Activated CD4-positive, alpha-beta T cell treated with anti-CD3 and anti-CD28 coated beads, Interleukin-2, amount 50 U/mL, for 16 hours (primary cell): ENCODE measurements at places on chromosomes 11 and 22.

- no peak for DNase-seq
These were observed 33.5 kb downstream of the LIF start for GRCh38 chr22:30212996-30213441.

- DNase-seq, result no peak
These were observed 82.6 kb downstream of the MICAL2 start for GRCh38 chr11:12192794-12193514.

DNA sequence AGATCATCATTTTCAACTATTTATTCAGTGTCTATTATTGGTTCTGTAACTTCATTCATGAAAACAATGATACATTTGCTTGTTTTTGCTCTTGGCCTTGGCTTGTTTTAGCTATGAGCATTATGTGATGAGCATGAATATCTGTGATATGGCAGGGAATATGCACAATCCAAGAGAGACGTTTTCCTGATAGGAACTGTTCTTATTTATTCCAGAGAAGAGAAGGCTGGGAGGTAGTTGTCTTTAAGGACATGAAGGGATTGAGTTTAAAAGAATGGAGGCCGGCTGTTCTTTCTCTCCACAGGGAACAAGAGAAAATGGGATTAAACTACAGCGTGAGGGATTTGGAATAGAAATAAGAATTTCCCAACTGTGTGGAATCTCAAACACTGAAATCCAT lies 30.3 kb downstream of the BLID start:
- no peak for DNase-seq

GRCh38 chr11:70487756-70488155 lies 89.4 kb downstream of the CTTN start:
- DNase-seq, result no peak

DNA sequence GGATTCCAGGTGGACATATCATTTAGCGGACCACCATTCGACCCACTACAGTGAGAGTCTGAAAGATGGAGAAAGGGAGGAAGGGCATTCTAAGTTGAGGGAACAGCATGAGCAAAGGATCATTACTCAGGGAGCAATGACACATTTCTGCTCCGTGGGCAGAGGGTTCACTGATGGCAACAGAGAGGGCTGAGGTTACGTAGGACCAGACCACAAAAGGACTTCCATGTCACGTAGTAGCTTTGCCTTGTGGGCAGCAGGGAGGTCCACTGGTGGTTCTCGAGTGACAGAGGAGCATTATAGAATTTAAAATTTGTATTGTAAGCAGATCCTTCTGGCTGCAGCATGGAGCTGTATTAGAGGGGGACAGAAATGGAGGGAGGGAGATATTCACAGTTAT lies 109.7 kb upstream of the NAV2 start:
- no peak for DNase-seq

- no peak for DNase-seq
These were observed 44.9 kb downstream of the MACROD1 start for GRCh38 chr11:64120951-64121569.

- no peak for DNase-seq
These were observed 1.4 kb downstream of the SIGIRR start for GRCh38 chr11:413120-414081.

DNA sequence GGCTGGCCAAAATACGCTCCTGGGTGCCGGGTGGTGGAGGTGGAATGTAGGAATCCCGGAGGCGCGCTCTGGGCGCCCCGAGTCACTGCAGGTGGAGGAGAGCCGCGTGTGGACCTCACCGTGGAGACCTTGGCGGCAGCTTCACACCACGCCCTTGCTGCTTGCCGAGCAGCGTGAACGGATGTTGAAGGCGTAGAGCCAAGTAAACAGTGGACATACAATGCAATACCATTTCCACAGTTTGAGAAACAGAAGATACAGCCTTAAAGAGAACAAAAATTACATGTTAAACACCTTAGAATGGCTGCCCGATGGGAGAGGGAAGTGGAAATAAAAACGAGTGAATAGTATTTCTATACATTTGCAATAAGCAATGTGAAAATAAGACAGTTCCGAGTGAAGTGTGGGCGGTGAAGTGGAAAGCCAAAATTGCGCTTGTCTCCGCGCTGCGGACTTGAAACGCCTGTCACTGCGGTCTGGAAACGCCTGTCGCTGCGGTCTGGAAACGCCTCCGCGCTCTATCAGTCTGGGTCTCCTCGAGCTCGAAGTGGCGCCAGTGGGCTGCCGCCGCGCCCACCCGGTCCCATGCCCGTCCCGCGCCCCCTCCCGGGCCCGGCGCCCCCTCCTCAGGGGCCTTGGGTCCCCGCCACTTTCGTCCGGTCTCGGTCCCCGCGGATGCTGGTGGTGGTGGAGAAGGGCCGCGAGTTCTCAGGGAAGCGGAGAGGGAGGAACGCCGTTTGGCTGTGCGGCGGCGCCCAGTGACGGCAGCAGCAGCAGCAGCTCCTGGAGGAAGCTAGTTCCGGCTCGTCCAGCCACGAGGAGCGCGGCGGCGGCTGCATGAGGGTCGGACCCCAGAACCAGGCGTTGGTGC lies 1.6 kb downstream of the NCR3LG1 start:
- peak; percentile 26 for DNase-seq

DNA sequence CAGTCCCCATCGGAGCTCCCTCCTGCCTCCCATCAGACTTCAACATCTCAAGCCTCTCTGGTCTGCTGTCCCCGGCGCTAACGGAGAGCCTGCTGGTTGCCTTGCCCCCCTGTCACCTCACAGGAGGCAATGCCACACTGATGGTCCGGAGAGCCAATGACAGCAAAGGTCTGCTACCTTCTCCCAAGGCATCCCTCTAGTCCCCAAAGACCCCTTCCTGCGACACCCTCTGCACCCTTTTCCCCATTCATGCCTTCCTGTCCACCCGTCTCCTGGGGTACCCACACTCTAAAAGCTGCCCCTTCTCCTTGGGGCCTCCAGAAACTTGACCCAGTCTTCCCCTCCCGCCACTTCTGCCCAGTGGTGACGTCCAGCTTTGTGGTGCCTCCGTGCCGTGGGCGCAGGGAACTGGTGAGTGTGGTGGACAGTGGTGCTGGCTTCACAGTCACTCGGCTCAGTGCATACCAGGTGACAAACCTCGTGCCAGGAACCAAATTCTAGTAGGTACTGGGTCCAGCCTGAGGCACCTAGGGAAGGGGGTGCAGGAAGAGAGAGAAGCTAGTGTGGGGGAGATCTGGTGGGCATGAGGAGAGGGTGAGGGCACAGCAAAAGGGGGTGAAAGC lies 860 bp downstream of the UPK2 start:
- DNase-seq, result no peak

DNA sequence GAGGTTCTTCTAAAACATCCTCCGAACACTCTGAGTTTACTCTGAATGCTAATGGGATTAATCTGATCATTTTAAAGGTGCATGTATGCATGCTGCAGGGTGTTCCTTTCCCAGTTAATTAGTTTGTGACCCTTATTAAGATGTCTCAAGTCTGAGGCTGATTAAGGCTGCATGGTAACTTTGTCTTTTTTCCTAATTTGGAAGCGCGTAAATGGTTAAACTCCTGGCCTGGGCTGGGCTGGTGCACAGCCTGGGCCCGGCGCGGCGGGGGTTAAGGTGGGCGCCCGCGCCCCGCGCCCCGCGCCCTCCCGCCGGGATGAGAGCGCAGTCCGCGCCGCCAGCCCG lies 539.7 kb downstream of the NTM start:
- no peak for DNase-seq

- no peak for DNase-seq
These were observed 462.5 kb upstream of the ARHGAP42 start for GRCh38 chr11:100224541-100225034.

DNA sequence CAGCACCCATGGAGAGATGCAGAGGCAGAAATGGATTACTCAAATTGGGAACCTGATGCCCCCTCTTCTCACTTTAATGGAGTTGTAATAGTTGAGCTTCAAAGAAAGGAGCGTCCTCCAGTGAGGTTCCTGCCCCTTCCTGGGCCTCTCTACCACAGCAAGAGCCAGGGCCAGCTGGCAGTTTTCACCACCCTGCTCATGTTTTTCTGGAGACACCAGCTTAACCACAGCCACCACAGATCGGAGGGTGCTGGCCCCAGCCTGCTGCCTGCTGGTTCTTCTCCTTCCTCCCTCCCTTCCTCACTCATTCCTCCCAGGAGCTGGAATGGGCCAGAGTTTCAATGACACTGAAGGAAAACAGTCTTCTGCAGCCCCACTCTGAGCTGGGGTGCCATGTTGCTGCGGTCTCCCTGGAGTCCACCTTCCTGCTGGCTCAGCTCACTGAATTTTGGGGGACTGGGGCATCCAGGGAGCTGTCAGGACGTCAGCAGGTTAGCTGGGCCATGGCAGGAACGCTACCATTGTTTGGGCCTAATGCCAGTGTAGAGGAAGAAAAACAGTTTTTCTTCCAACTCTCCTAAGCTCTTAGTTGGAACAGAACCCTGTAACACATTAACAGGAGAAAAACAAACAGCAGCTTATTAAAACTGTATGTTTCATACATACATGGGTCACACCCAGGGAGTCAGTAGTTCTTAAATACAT lies 57.7 kb downstream of the TRAF6 start:
- DNase-seq, result peak; percentile 55

GRCh38 chr11:72114570-72114969 lies 2.1 kb upstream of the ANAPC15 start:
- no peak for DNase-seq

DNA sequence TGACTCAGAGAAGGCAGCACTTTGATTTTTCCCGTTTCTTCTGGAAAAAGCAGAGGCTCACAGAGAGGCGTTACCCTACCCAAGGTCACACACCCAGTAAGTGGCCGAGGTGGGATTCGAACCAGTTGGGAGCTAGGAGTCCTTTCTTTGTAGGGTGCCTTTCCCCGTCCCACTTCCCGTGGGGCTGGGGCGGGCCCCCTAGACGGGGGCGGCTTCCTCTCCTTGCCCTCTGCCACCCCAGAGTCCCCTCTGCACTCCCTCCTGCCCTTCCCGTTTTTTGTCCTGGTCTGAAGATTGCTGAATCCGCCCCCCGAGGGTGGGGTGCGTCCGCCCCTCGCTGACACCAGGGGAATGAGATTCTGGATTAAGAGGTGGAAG lies 747 bp downstream of the TPCN2 start:
- DNase-seq, result peak; percentile 14

- DNase-seq, result no peak
These were observed 33.6 kb downstream of the MACROD1 start for GRCh38 chr11:64132191-64132771.

DNA sequence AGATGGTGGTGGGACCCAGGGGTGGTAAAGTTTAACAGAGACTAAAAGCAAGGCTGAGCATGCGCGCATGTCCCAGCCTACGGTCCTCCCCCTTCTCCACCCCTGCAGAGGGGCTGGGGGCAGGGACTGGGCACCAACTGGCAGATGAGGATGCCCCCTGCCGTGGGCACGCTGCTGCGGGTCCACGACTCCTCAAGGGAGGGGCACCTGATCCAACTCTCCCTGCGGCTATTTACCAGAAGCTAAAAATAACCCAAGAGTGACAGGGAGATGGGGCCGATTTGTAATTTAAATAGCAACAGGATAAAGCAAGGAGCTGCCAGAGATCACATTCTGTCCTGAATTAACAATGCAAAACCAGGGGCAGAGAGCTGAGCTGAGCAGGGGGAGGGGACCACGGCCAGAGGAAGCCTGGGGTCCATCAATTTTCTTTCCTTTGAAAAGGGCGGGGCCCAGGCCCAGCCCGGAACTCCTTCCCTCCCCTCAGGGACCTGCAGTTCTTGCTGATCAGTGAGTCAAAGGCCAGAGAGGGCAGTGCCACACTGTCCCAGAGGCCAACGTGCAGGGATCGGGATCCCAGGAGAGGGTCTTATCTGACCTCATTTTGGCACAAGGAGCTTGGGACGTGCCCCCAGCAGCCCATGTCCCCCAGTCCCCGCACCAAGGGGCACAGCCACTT lies 8.1 kb upstream of the DGKZ start:
- no peak for DNase-seq

DNA sequence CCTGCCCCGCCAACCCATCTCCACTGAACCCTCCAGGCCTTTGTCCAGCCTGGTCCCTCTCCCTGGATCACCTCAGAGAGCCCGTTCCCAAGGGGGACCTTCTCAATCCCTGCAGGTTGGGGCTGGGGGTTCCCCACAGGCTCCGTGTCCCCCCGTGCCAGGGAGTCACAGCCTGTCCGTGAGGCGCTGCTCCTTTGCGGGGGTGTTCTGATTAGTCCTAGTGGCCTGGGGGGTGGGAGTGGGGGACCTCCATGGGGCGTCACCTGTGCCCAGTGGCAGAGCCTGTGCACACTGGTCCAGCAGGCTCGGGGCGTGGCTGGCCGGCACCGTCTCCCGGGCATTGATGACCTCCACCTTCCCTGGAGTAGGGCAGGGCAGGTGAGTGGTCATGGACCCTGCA lies 11.6 kb downstream of the GGT5 start:
- no peak for DNase-seq

GRCh38 chr11:59900366-59901126 lies 22.0 kb downstream of the OOSP3 start:
- no peak for DNase-seq

GRCh38 chr11:65014726-65015227 lies 817 bp downstream of the ARL2 start:
- no peak for DNase-seq

GRCh38 chr11:62665599-62666258 lies 617 bp downstream of the CSKMT start:
- peak; percentile 65 for DNase-seq

DNA sequence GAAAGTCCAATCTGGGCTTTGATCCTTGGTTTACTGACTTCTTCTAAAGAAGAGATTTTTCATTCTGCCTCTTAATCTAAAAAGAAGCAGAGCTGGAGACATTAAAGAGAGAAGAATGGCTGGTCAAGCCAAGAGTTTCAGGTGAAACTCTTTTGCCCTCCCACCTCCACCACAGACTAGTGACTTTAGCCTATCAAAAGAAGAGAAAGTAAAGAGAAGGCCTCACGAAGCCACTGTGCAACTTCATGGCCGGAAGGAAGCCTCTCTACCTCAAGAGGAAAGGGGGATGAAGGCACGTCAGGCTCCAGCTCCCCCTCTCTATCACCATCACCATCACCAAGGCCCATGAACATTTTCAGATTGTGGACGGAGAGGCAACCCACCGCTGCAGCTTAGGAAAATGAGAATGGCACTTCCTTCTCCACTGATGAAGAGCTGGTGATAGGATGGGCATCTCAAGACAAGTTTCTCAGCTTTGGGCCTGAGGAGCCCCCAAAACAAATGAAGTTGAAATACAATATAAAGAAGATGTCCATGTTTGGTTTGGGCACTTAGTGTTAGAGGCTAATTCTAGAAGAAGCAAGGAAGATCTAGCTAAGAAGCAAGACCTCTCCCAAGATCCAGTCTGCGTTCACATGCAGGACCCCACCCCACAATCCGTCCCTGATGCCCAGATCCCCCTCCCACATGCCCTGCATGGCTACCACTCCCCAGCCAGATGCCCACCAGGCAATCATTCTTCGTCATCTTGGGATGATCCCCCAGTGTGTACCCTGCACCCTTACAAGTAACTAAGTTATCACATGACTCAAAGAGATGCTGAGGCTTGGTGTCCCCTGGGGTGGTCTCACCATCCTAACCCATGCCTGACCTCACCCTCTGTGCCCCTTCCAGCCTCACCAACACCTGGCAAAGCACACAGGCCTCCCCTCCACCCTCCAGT lies 52.6 kb downstream of the IGSF9B start:
- no peak for DNase-seq

GRCh38 chr11:101775033-101775432 lies 139.8 kb upstream of the CEP126 start:
- DNase-seq, result no peak

GRCh38 chr11:58613228-58613627 lies 9.2 kb upstream of the CNTF start:
- DNase-seq, result peak; percentile 10

GRCh38 chr11:10459029-10459970 lies 4.2 kb downstream of the AMPD3 start:
- peak; percentile 86 for DNase-seq
